ENCODE measurements at places on chromosomes 1 and 21. TPM values are rescaled to one million over a fixed set of nuclear protein-coding genes. Genes with fewer than 3 reads are reported as not detected.

HSPA6 gene
- polyA plus RNA-seq: 0.62 TPM

SGIP1 gene
- 149 TPM for polyA plus RNA-seq

TAS1R1 gene
- polyA plus RNA-seq: 0.35 TPM

CDC7 gene
- 23.9 TPM for polyA plus RNA-seq

HES3 gene
- polyA plus RNA-seq: not detected

CYP4Z1 gene
- polyA plus RNA-seq: 4.8 TPM

HPCAL4 gene
- polyA plus RNA-seq: 1.7 TPM

OR2W3 gene
- not detected for polyA plus RNA-seq

PKP1 gene
- not detected for polyA plus RNA-seq

S100A1 gene
- not detected for polyA plus RNA-seq

RGS7 gene
- polyA plus RNA-seq: 71.2 TPM

C1orf210 gene
- not detected for polyA plus RNA-seq

FAM72A gene
- polyA plus RNA-seq: 3.9 TPM

E2F2 gene
- polyA plus RNA-seq: not detected

SH2D5 gene
- polyA plus RNA-seq: 0.07 TPM

CCDC30 gene
- polyA plus RNA-seq: 10.0 TPM

HHAT gene
- 0.43 TPM for polyA plus RNA-seq

MTARC1 gene
- polyA plus RNA-seq: 7.8 TPM

KCNJ9 gene
- polyA plus RNA-seq: 12.2 TPM

ATP1A2 gene
- polyA plus RNA-seq: 60.5 TPM

Measured in Purkinje cell (primary cell).